ENCODE measurements at places on chromosomes 16 and 17. TPM values are rescaled to one million over a fixed set of nuclear protein-coding genes. Genes with fewer than 3 reads are reported as not detected.

SSTR5 gene
- total RNA-seq: not detected

QPRT gene
- 268 TPM for total RNA-seq

DNA sequence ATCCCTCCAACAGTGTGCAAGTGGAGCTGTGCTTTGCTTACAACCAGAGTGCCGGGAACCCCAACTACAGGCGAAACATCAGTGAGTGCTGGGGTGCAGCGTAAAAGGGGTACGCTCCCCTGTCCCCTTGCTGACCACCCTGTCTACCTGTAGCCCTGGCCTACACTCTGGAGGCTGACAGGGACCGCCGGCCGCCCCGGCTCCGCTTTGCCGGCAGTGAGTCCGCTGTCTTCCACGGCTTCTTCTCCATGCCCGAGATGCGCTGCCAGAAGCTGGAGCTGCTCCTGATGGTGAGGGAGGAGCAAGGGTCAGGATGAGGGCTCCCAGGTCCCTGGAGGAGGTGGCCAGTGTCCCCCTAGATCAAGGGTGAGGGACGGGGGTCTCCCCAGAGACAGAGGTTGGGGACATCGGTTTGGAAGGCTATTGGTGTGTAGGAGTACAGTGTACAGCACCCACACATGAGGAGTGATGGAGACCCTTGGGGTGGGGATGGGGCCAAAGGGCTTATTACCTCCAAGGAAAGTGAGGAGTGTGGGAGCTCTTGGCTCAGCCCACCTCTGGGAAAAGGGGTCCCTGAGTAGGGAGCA lies 19.6 kb upstream of the PDK2 start:
- DNase-seq: no peak

GRCh38 chr17:42026857-42027589 lies 7.1 kb downstream of the NKIRAS2 start:
- DNase-seq: no peak

- peak; percentile 59 for DNase-seq
Observed at GRCh38 chr17:30472238-30472890, 4.8 kb upstream of the GOSR1 start.

GRCh38 chr17:40548982-40549685 lies 16.1 kb downstream of the CCR7 start:
- DNase-seq: peak; percentile 85

DNA sequence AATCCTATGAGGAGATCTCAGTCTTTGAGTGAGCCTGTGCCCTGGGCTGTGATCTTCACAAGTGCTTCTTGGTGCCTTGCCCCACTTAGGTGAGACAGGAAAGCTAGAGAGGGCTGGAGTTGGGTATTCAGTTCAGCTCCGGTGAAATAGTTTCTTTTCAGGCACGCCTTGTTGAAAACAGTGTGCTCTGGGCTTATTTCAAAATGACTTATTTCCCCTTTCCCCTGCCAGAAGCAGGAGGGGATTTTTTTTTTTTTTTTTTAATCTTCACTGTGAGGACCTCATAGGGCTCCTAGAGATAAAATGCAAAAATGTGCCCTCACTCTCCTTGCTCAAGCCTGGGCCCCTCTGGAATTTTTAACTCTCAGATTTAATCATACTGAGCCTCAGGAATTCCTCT lies 27.2 kb downstream of the MOSMO start:
- peak; percentile 38 for DNase-seq

DNA sequence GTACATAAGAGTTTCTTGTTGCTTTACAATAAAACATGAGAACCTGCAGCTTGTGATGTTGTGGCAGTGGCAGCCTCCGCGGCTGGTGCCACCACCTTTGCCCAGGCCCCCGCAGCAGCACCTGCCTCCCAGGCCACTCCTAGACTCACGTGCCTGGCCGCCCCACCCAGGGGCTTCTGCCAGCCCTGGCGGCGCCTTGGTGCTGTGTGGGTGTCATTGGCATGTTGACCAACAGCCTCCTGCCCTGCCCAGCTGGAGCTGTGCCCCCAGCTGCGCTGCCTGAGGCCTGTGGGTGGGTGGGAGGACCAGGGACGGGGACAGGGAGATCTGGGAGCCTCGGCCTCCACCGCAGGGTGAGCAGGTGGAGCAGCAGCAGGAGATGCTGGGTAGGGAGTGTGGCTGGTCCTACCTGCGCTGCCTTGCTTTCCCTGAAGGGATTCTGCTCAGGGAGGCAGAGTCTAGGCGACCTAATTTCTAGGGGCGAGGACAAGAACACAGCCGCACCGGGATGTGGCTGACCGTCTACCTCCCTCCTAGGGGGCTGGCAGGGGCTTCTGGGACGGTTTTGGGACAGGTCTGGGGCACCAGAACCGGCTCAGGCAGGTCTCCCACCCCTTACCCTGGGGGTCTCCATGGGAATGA lies 428 bp upstream of the DNASE1L2 start:
- DNase-seq: no peak

Measured in cardiac muscle cell (in vitro differentiated cells and primary cell).